ENCODE measurements at places on chromosomes 5 and 9. TPM values are rescaled to one million over a fixed set of nuclear protein-coding genes. Genes with fewer than 3 reads are reported as not detected.

PCDHGA6 gene
- total RNA-seq: 12.3 TPM

ACTBL2 gene
- not detected for total RNA-seq

CBY3 gene
- not detected for total RNA-seq

ST6GALNAC4 gene
- total RNA-seq: 10.5 TPM

PCDHGA12 gene
- total RNA-seq: 6.9 TPM

CEP72 gene
- total RNA-seq: 5.9 TPM

FBP1 gene
- total RNA-seq: not detected

TMEM215 gene
- 1.1 TPM for total RNA-seq

CDC20B gene
- 0.78 TPM for total RNA-seq

KCNN2 gene
- 34.6 TPM for total RNA-seq

SLC22A5 gene
- total RNA-seq: 10.5 TPM

IL11RA gene
- 5.0 TPM for total RNA-seq

ANKRD34B gene
- 0.16 TPM for total RNA-seq

EPB41L4A gene
- total RNA-seq: 78.8 TPM

UBE2QL1 gene
- total RNA-seq: 46.3 TPM

RLN2 gene
- not detected for total RNA-seq

IL33 gene
- total RNA-seq: 20.7 TPM

SCGB3A1 gene
- total RNA-seq: not detected

SLC12A7 gene
- 4.4 TPM for total RNA-seq

STC2 gene
- 0.31 TPM for total RNA-seq

NRG2 gene
- total RNA-seq: 4.1 TPM

RLN1 gene
- 0.62 TPM for total RNA-seq

CCDC183 gene
- total RNA-seq: 2.8 TPM

FBXL17 gene
- 75.0 TPM for total RNA-seq

CRB2 gene
- total RNA-seq: 5.3 TPM

SLC36A1 gene
- total RNA-seq: 26.0 TPM

ALDH1A1 gene
- total RNA-seq: 1.4 TPM

EGFLAM gene
- 3.1 TPM for total RNA-seq

CENPK gene
- total RNA-seq: 8.1 TPM

CTSL gene
- total RNA-seq: 40.4 TPM

NFIB gene
- total RNA-seq: 159 TPM

GPX8 gene
- total RNA-seq: 4.4 TPM

NOXA1 gene
- total RNA-seq: 2.0 TPM

GDA gene
- 32.8 TPM for total RNA-seq

ARHGEF37 gene
- total RNA-seq: 1.4 TPM
